ENCODE measurements at places on chromosomes 7 and 10.

DNA sequence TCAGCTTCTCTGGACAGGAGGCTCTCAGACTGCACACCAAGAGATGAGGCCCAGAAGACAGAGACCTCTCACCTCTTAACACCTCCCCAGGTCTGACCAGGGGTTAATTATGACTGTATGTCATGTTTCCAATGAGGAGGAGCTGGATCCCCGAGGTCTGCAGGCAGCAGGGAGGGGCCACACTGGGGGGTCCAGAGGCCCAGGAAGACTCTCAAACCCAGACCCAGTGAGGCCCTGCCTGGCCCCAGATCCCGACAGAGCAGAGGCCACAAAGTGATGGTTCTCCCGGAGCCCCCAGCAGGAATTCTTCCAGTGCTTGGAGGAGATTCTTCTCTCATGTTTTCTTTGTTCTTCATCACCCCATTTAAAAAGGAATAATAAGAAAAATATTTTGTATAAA, 28.8 kb downstream of the PTPRN2 start:
- DNase-seq, result no peak

- DNase-seq, result no peak
These were observed 44.2 kb upstream of the C10orf71 start for GRCh38 chr10:49254556-49255318.

DNA sequence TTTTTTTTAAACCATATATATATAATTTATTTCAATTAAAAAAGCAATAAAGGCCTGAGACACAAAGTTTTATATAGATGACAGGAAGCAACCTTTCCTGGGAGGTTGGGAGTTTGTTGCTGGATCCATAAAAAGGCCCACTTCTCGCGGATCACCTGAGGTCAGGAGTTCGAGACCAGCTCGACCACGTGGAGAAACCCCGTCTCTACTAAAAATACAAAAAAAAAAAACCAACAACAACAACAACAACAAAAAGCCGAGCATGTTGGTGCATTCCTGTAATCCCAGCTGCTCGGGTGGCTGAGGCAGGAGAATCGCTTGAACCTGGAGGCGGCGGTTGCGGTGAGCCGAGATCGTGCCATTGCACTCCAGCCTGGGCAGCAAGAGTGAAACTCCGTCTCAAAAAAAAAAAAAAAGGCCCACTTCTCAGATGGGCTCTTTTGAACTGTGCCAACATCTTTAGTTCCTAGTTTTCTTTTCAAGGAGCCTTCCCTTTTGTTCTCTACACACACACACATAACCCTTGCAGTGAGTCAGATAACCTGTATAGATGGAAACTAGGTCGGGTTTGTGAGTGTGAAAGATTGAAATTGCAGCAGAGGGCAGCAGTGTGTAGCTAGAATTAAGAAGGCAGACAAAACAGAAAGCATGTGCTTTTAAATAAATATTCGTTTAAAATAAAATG, 1.2 kb upstream of the SMNDC1 start:
- DNase-seq, result peak; percentile 36

DNA sequence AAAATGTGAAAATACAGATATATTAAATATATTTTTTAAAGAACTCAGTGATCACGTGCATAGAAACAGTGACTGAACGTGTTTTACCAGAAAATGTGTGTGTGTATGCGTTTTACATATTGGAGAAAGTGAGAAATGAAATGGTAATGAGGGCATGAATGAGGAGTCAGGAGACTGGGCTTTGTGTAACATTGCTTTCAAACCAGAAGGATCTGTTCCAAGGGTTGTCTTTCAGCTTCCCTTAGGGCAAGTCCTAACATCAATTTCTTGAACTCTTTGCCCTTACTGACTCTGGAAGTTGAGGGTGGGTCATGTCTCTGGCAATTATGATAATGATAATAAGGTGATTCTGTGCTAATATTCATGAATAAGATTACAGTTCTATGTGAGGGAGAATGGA, 557.3 kb downstream of the PHTF2 start:
- no peak for DNase-seq

DNA sequence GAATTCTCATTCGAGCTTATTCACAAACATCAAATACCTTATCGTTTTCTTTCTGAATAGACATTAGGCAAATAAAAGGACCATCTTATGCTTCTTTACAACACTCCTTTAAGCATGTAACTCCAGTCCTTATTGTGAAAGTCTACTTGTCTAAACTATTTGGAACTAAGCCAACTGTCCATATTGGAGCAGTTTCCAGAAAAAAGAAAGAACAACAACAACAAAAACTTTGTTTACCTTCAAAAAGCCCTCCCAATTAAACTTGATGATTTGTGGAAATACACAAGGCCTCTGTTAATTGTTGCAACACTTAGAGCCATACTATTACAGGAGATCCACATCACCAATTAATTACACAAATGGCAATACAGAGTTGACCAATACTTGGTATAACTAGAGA, 163.6 kb downstream of the GALNT11 start:
- no peak for DNase-seq

DNA sequence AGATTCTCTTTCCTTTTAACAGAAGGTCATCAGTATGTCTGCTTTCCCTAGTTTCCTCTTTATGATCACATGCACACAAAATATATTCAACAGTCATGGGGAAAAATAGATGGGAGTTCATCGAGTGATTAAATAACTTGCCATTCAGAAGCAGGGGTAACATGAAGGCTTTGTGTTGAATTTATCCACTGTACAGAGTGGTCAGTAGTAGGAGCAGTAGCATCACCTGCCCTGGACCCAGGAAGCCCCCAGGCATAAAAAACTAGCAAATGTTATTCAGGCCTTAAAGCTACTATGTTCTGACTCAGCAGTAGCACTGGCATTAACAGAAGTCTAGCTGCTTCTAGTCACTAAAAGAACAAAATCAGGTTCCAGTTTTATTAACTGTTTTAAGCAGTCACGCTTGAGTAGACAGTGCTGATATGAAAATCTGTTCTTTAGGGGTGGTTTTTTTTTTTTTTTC, 31.4 kb upstream of the FAM133B start:
- no peak for DNase-seq

- DNase-seq, result no peak
These were observed 73.6 kb upstream of the RNF32 start for GRCh38 chr7:156566812-156567549.

DNA sequence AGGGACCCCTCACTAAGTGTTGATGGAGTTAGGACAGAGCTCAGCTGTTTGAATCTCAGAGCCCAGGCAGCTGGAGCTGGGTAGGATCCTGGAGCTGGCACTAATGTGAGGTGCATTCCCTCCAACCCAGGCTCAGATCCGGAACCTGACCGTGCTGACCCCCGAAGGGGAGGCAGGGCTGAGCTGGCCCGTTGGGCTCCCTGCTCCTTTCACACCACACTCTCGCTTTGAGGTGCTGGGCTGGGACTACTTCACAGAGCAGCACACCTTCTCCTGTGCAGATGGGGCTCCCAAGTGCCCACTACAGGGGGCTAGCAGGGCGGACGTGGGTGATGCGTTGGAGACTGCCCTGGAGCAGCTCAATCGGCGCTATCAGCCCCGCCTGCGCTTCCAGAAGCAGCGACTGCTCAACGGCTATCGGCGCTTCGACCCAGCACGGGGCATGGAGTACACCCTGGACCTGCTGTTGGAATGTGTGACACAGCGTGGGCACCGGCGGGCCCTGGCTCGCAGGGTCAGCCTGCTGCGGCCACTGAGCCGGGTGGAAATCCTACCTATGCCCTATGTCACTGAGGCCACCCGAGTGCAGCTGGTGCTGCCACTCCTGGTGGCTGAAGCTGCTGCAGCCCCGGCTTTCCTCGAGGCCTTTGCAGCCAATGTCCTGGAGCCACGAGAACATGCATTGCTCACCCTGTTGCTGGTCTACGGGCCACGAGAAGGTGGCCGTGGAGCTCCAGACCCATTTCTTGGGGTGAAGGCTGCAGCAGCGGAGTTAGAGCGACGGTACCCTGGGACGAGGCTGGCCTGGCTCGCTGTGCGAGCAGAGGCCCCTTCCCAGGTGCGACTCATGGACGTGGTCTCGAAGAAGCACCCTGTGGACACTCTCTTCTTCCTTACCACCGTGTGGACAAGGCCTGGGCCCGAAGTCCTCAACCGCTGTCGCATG, 5.2 kb downstream of the CHPF2 start:
- no peak for DNase-seq

DNA sequence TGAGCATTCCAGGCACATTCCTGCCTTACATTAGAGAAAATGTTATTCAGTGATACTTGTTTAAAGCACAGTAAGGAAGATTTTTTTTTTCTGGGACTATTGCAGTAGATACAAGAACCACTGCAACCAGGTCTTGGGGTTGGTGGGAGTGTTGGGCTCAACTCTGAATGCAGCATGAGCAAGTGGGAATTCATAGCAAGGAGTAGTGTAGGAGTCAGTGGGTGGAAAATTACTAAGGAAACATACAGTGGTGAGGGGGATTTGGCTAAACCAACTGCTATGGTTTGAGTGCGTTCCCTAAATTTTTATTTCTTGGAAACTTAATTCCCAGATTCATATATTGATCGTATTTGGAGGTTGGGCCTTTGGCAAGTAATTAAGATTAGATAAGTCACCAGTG, 22.4 kb downstream of the WAC start:
- no peak for DNase-seq

GRCh38 chr7:153081496-153081895, 321.9 kb downstream of the ACTR3B start:
- DNase-seq, result no peak

DNA sequence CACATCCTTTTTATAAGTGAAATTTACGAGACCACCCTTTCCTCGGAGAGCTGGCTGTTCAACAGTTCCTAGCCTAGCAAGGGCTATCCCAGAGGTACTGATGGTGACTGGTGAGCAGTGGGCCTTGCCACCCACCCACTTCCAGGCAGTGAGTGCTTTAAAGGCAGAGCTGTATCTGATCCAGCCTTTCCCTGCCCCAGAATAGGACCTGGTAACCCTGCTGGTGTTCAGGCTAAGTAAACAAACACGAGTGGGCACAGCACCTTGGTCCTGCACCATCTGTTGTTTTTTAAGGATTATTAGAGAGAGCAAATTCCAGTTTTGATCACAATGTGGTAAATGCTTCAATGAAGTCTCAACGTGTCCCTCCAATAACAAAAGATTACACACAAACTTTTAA, 75.7 kb downstream of the COBL start:
- DNase-seq, result no peak

- no peak for DNase-seq
These were observed 71.6 kb downstream of the INPP5A start for GRCh38 chr10:132609211-132609610.

DNA sequence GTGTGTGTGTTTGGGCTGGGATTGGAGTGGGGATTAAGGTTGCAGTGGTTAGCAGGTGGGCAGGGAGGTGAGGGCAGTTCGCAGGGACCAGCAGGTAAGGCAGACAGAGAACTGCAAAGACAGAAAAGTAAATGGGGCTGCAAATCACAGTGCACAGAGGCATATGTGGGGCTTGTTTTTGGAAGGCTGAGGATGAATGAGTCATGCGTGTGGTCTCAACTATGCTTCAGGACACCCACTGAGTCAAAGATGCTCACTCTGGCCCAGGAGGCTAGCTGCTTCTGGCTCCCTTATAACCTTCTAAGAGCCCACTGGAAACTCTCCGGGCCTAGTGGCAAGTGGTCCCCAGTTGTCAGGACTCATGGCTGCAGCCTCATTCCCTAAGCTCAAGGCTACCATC, 118.2 kb downstream of the ZNF248 start:
- DNase-seq, result no peak

DNA sequence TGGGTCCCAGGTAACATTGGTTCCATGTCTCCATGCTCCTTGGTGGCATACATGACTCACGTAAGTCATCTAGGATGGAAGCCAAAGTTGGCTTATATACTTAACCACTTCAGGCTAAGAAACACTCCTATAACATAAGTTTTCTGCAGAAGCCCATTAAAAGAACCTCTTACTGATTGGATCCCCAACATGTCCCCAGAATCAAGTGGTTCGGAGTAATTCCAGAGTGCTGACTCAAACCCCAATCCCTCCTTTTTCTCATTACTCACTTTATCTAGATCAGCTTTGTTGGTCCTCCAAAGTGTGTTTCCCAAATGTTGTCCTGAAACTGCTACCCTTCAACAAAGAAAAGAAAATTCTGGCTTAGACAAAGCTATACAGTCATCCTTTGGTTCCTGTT, 10.1 kb upstream of the ATOH7 start:
- DNase-seq, result no peak

GRCh38 chr7:137871170-137871915, 24.6 kb upstream of the DGKI start:
- DNase-seq, result no peak

GRCh38 chr10:97714401-97715258, 1.1 kb downstream of the MARVELD1 start:
- no peak for DNase-seq

- no peak for DNase-seq
These were observed 12.1 kb downstream of the ZNF282 start for GRCh38 chr7:149207324-149208035.

DNA sequence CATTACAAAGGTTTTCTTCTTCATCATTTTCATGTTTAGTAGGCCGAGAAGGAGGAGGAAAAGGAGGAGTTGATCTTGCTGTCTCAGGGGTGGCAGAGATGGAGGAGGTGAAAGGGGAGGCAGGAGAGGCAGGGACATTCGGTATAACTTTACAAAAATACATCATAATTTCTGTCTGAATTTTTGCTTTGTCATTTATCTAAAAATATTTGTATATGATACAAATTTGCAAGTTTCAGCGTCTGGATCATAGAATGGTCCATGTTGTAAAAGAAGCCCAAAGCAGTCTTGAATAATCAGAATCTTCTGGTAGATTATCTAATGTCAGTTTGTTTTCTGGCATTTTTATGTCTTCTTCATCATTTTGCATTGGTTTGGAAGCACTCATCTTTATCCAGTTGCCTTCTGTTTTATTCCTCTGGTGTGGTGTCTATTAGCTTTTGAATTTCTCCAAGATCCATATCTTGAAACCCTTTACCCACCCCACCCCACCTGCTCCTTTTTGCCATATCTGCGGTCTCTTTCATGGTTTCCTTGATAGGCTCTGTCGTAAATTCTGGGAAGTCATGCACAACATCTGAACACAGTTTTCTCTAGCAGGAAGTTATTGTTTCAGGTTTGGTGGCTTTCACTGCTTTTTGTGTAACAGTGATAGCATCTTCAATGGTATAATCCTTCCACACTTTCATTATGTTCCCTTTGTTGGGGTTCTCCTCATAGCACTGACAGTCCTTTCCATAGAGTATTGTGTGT, 95.0 kb downstream of the ST7 start:
- DNase-seq, result no peak

- DNase-seq, result no peak
These were observed 3.5 kb downstream of the MDFIC start for GRCh38 chr7:114925434-114925833.

DNA sequence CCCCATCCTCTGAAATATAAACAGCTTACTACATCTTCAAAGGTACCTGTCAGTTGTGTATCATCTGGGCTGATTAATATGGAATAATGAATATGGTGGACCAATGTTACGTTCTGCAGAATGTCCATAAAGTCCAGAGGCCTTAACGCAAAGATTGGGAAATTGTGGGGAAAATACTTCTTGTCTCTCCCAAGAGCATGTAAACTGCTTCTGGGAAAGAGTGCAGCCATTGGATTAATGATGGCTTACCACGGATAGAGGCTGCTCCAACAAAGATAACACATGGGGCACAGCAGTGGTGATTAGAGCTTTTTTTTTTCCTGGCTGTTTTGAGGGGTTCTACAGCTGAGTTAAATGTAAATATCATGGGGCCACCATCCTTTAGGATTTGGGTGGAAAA, 340.4 kb upstream of the AKR1E2 start:
- no peak for DNase-seq

Measured in brain pericyte (primary cell).